Activated CD8-positive, alpha-beta memory T cell treated with anti-CD3 and anti-CD28 coated beads, Interleukin-2, amount 50 U/mL, for 48 hours (primary cell): ENCODE measurements at places on chromosomes 12 and 14.

DNA sequence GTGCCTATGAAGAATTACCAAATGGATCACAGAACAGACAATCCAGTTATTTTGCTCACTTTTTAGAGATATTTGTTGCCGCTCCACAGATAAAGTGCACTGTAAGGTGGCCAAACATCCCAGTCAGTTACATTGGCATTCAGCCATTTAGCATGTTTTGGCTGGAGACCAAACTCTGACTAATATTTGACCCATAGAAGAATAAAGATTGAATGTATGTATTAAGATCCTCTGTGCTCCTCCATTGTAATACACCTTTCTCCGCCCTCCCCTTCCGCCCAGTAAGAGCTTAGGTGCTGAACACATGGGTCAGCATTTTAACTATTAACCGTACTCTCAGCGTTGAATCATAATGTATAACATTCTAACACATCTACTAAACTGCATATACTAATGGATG lies 163.4 kb downstream of the ANO6 start:
- no peak for DNase-seq

- no peak for DNase-seq
Observed at GRCh38 chr14:66606826-66607225, 98.9 kb downstream of the GPHN start.

DNA sequence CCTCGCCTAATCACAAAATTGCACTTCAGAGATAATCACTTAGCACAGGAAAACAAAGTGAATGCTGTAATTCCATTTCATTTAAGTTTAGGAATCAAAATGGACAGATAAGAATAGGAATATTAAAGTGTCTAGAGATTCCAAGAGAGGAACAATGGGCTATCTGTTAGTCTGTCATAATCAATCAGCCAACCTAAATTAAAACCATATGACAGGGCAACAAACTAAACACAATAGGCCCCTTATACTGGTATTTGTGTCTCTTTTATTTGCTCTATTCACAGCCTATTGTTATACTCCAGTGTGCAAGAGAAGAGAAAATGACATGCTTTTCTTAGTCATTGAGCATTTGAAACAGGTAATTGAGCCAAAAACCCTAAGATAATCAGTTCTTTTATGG lies 259.4 kb downstream of the PRKD1 start:
- DNase-seq = no peak

- DNase-seq = no peak
Observed at GRCh38 chr12:98123021-98123461, 392.3 kb upstream of the TMPO start.
